ENCODE measurements at places on chromosomes 7 and 10.

- DNase-seq, result no peak
Measured at GRCh38 chr7:92504563-92504962, 23.8 kb downstream of the PEX1 start.

DNA sequence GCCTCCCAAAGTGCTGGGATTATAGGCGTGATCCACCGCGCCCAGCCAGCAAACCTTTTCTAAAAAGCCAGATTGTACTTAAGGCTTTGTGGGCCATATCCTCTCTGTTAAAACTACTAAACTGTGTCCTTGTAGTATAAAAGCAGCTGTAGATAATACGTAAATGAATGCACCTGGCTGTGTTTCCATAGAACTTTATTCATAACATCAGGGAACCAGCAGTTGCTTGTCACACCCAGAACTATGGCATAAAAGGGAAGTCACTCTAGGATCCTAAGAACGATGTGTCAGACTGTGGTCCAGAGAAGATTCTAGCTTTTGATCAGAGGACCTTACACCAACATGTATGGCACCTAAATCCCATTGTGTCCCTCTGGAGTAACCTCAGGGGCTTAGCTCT is 63.0 kb downstream of the DENND2A start:
- DNase-seq, result no peak

DNA sequence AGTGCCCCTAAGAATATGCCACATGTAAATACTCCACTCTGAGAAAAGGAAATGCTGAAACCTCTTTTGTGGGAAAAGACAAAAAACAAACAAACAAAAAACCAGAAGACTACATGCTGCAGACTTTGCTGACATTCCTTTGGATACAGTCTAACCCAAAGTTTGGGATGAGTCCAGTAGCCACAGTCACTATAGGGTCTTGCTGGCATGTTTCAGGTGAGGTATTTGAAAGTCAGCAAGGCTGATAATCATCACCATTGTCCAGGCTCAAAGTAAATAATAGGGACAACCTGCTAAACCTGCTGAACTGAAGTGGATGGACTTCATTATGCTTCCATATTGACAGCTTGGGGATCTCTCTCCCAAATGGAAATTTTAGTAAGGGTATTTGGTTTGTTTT is 1087.0 kb upstream of the LRRTM3 start:
- DNase-seq, result no peak

DNA sequence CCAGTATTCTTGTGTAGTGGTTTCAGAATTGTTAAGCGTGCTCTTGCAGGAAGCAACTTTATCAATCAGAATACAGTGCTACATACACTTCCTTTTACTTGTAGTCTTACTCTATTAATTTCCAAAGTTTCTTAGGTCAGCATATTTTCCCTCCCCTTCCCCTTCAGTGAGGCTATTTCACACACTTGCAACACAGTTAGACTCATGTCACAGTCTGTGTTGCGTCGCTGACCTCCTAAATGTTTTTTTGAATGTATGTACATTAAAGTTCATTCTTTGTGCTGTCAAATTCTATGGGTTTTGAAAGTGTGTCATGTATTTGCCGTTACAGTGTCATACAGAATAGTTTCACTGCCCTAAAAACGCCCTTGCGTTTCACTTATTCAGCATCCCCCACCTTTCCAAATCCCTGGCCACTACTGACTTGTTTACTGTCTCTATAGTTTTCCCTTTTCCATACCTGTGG is 5.4 kb upstream of the HKDC1 start:
- no peak for DNase-seq

GRCh38 chr10:106577756-106578155 is 586.8 kb downstream of the SORCS1 start:
- no peak for DNase-seq

GRCh38 chr7:74657692-74658177 is at the start of gene GTF2I:
Gene GTF2I, plus strand, starts transcription at chr7:74657718. Its CDS starts 31,411 bp downstream, at chr7:74689129.
- DNase-seq, result no peak

- no peak for DNase-seq
Measured at GRCh38 chr7:155568842-155569494, 22.6 kb upstream of the CNPY1 start.

DNA sequence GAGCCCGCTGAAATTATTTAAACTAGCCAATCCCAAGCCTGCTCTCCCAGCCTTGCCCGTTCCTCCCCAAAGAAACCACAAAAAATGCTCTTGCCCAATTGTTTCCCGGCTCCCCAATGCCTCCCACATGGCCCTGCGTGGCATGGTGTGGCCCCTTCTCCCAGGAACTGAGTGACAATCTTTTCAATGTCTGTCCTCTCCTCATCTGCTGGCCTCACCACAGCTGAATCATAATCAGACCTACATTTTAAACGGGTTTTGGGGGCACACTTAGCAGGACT is 201.5 kb downstream of the PRPF18 start:
- DNase-seq, result no peak

- DNase-seq, result no peak
Measured at GRCh38 chr10:13257621-13258140, 23.5 kb upstream of the UCMA start.

DNA sequence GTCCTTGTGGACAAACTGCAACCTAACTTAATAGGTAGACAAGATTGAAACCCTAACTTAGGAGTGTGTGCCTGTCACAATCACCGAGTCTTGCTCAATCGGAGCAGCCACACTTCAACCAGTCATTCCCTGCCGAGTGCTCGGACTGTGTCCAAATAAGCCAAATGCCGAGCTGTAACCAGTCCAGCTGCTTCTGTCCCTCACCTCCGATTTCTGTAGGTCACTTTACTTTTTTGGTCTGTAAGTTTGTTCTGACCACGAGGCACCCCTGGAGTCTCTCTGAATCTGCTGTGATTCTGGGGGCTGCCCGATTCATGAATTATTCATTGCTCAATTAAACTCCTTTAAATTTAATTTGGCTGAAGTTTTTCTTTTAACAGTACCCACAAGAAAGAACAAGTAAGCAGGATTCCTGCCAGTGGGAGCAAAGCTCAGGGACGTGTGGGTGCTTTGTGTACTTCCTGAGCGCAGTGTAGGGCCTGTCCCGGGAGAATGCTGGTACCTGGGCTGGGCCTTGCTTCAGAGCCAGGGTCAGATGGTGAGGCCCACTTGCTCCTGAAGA is 140.1 kb downstream of the ACTR3B start:
- peak; percentile 40 for DNase-seq

- no peak for DNase-seq
Measured at GRCh38 chr7:35522697-35523096, 172.2 kb downstream of the HERPUD2 start.

DNA sequence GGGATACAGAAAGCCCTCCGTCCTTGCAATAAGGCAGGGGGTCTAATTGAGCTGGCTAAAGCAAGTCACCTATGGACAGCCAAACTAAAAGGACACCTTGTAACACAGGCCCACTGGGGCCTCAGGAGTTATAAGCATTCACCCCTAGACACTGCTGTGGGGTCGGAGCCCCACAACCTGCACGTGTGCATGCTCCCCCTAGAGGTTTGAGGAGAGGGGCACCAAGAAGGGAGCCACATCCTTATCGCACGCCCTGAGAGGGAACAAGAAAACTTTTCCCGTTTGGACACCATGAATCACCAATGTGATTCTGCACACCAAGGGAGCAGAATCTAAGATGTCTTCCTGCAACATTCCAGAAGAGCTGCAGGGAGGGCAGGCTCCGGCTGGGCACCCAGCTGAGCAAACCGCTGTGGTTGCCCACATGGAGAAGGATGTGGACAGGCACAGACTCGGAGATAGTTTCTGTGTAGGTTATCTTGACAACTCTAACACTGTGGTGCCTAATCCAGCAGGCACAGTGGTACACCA is 17.7 kb upstream of the TARP start:
- no peak for DNase-seq

- DNase-seq, result peak; percentile 58
Measured at GRCh38 chr10:116271593-116272439, 1.2 kb downstream of the GFRA1 start.

DNA sequence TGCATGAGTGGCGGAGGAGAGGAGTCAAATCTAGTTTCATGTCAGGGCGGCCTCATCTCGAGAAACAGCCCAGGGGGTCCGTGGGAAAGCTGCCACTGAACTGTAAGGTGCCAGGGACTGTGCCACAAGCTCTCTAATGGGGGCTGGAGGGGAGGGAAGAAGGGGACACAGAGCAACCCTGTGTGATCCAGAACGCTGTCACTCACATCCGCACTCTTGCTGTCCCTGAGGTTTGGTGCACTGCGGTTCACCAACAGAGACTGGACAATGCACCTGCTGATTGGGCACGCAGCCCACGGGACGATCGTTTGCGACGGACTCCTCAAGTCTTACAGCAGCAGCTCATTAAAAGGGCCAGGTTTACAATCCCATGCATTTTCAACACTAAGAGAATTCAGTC is 47.7 kb downstream of the AMZ1 start:
- no peak for DNase-seq

GRCh38 chr10:80131499-80131901 is 1.0 kb upstream of the PLAC9 start:
- DNase-seq, result no peak

- DNase-seq, result no peak
Measured at GRCh38 chr7:831596-832166, 595 bp upstream of the SUN1 start.

GRCh38 chr7:47574482-47575329 is 7.2 kb downstream of the TNS3 start:
- no peak for DNase-seq

DNA sequence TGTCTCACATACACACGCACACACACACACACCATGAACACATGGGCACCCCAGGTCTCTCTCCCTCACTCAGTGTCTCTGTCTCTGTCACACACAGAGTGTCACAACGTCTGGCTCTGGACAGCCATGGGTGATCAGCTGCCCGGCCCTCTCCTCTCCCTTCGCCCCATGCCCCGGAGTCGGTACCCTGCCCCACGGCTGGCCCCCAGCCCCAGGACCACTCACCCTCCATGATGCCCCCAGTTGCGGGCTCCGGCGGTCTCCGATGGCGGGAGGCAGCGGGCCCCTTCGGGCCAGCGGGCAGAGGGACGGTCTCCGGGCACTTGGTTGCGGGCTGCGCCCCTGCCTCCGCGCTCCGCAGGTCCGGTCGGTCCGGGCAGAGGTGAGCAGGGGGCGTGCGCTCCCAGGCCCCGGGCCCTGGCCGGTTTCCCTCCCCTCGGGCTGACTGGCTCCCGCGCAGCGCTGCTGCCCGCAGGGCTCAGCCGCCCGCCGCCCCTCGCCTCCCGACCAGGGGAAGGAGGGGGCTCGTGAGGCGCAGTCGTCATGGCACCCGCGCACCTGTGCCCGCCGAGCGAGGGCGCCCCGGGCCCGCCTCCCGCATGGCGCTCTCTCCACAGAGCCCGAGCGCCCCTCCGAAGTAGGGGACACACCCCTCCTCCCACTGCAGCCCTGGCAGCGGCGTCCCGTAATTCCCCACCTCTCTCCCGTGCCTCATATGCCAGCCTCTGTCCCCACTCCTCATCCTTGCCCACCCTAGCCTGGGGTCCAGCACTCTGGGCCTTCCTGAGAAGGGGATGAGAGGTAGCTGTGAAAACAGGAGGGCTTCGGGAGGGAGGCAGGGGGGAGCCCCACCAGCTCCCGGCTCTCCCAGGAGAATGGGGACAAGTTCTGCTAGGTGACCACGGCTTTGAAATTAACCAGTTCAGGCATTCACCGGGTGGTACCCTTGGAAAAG is at the start of gene NPFFR1:
NPFFR1 (minus strand) TSS at position 560 of the 955 bp plus-strand sequence; CDS start at position 232, 328 bp downstream.
- no peak for DNase-seq

DNA sequence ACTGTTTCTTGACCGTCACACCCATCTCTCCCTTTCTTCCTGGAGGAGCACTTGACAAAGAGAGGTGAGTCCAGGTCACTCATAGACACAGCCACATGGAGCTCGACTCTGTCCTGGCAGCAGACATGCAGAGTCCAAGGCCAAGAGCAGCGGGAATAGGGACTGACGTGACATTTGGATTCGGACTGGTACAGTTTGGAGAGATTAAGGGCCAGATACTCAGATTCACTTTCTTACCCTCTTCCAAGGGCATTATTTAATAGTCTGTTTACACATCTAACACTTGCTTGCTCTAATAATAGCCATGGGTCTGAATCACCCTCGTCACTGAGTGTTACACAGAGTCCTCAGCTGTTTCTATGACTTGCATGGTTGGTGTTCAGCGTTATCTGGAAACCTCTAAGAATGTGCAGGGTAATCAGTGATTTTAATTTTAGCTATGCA is 39.2 kb upstream of the OTUD1 start:
- no peak for DNase-seq

DNA sequence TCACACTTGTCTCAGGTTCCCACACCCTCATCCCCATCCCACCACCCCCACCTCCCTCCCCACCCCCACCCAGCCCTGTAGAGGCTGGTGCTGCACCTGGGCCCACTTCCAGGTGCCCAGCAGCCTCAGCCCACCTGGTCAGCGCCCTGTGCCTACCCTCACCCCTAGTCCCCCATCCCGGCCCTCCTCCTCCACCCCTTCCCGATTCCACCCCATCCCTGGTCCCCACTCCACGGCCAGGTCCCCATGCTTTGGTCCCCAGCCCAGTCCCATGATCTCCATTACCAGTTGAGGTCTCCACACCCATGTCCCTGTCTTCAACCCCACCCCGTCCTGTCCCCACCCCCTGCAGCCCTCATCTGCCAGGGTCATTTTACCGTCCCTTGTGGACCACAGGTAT is 24.6 kb upstream of the CNPY1 start:
- no peak for DNase-seq

- DNase-seq, result no peak
Measured at GRCh38 chr10:70586348-70586930, 16.1 kb downstream of the PRF1 start.

DNA sequence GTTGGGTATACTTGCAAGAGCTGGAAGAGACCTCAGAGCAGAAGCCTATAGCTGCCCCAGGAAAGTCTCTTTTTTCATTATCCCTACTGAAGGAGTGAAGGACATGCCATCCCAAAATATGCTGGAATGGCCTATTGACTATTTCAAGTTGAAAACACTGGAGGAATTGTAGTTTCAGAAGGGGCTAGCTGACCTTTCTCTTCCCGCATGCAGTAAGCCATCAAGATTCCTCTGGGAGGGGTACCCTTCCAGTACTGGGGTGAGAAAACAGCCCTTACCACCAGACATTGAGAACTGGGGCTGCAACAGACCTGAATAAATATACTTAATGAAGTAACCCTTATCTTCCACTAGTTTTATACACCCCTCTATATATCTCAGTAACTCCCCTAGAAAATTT is 41.7 kb downstream of the CHCHD3 start:
- DNase-seq, result no peak

DNA sequence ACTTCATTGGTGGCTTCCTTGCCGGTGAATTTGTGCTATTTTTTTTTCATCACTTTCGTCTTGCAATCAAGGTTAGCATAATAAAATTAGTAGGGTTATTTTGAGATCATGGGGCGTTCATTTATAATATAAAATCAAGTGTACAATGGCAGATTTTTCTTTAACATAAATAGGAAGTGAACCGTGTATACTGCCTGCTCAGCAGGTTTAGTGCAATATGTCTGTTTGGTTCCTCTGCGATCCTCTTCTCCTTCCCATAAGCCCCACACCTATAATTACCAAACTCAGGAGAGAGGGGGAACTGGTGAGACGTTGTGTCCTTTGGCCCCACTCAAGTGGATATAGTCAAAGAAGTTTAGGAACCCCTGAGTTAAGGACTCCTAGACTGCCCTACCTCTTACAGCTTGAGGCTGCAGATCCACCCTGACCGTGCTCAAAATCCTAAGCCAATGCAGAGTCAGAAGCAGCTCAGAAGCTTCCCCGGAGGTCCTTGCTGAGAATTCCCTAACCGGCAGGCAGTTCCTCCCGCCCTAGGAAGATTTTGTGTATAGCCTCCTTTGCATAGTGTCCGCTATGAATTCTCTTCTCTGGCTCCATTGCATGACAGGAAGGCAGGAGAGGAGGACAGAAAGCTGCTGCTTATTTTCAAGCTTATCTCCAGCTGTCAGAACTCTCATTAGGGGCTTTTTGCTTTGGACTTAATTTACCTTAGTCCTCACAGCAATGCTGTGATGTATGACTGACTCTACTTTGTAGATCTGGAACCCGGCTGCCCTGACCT is 41.5 kb downstream of the PYROXD2 start:
- no peak for DNase-seq

GRCh38 chr7:157431173-157431950 is 94.6 kb downstream of the DNAJB6 start:
- no peak for DNase-seq
